Calu3 (cell line): ENCODE measurements at places on chromosomes 1 and 21. TPM values are rescaled to one million over a fixed set of nuclear protein-coding genes. Genes with fewer than 3 reads are reported as not detected.

The CTH gene
- total RNA-seq = 15.5 and 15.9 TPM in 2 replicates

The RAB25 gene
- 182 and 189 TPM in 2 replicates for total RNA-seq

The LRRC39 gene
- total RNA-seq = 0.42 and 0.88 TPM in 2 replicates

- no peak overlapping the region for H3K4me3 ChIP-seq
- peaks cover 25% of the 10 kb centered on the region for H3K4me1 ChIP-seq
- H3K27ac ChIP-seq = peak overlapping the region; percentile 48
Measured at GRCh38 chr1:41494351-41495209, 10.1 kb upstream of the EDN2 start.

DNA sequence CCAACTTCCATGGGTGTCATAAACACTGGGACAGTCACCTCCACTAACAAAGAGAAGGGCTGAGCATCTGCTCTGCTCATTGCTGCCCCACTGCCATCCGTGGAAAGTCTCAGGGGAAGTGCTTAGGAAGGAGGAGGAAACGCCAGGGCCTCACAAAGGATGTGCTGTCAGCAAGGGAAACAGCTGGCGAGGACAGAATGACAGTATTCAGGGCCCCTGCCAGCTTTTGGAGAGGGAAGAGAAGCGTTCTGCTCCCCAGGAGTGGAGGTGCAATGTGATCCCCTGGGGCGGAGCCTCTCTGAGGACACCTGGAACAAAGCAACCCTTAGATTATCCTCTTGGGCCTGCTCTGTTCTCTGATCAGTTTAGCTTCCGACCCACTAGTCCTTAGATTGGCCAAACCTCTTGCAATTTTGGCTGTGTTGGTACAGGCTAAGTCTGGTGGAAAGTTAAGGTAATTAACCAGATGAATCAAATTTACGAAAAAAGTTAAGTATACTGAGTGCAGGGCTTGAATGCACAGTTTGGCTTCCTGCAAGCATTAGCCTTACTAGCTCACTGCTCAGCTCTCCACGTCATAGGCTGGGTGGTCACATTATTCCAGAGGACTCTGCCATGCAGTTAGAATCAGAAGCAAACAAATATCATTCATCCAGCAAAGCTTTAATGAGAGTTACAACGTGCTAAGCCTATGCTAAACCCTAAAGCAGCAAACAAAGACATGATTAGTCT lies 170.2 kb upstream of the NFIA start:
- H3K36me3 ChIP-seq = no peaks in the 10 kb centered on the region
- no peak overlapping the region for H3K4me3 ChIP-seq
- no peak for DNase-seq
